NCI-H510A treated with DMSO at 0.1 percent for 48 hours (cell line): ENCODE measurements at places on chromosomes 7 and 10.

- peak; percentile 4 for DNase-seq
These were observed 3.3 kb upstream of the THSD7A start for GRCh38 chr7:11835260-11835659.

DNA sequence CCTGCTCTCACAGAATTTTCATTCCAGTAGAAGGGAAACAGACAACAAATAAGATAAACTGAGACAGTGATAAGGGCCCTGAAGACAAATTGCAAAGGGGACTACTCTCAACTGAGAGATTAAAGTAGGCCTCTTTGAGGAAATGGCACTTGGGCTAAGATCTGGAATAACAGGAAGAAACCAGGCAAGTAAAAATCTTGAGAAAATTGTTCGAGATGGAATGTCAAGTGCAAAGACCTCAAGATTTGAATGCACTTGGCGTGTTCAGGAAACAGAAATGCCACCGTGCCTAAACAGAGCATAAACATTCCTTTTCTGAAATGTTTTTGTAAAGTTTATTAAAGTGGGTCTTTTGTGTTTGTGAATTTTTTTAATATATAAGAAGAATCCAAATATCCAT is 10.7 kb downstream of the ARMH3 start:
- no peak for DNase-seq

DNA sequence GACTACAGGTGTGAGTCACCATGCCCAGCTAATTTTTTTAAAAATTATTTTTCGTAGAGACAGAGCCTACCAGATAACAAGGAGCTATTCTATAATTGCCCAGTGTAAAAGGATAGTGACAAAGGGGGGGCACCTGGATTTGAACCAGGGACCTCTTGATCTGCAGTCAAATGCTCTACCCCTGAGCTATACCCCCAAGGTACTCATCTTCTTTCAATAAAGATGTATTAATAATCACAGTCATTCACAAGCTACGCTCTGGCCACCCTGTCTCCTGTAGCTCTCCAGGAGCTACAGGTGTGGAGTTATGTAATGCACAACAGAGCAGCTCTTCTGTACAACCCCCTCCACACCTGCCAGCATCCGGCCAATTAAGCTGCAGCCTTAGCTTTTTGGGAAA is 83.5 kb downstream of the ZNF777 start:
- DNase-seq = no peak

GRCh38 chr10:72104472-72105097 is 16.2 kb upstream of the SPOCK2 start:
- DNase-seq = no peak

DNA sequence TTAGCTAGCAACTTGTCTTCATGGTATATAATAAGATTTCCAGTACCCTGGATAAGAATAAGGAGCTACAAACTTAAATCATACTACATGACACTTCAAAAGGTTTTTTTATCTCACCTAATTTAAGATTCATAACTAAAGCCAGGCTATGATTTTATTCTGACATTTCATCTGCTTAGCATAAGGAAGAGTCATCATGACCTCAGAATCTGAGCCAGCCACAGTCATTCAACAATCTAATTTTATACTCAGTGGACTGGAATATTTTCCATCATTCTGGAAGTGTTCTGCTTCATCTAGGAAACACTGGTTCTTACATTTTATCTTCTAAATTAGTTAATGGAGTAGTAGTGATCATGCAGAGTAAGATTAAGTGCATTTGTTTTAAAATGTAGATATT is 102.1 kb upstream of the KCND2 start:
- no peak for DNase-seq

DNA sequence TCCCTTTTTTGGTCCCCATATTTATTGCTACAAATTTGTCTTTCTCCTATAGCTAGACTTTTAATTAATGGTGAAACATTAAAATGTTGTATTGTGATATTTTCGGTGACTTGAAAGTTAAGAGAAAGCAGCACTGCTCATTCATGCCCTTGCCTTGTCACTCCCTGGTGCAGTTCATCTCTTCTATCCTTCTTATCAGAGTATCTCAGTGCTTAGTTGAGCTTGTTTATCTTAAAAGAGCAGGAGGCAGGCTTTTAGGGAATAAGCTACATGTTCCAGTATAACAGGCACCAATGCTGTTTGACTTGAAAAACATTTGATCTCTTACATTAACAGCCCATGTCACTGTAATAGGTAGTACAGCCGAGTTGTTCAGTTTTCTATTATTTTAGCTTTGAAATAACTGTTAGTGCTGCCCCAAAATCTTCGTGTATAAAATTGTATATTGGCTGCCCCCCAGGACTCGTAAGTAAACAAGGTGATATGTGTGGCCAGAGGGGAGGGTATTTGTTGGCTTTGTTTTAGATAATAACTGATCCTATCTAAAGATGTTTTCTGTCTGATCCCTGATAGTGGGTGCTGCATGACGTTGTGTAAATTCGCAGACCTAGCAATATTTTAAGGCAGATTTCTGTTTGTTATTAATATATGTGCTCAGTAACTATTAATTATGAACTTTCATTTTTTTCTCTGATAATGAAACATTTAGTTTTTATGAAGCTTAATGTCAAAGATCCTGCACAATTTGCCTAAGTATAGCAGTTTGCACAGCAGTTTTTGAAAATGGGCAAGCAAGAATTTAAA is 96.5 kb downstream of the BTRC start:
- DNase-seq = no peak
